ENCODE measurements at places on chromosomes 4 and X.

- no peak for DNase-seq
Observed at GRCh38 chr4:136183513-136183912, 1348.8 kb downstream of the PCDH18 start.

- peak; percentile 99 for DNase-seq
Observed at GRCh38 chr4:26015133-26015651, 101.2 kb downstream of the SMIM20 start.

DNA sequence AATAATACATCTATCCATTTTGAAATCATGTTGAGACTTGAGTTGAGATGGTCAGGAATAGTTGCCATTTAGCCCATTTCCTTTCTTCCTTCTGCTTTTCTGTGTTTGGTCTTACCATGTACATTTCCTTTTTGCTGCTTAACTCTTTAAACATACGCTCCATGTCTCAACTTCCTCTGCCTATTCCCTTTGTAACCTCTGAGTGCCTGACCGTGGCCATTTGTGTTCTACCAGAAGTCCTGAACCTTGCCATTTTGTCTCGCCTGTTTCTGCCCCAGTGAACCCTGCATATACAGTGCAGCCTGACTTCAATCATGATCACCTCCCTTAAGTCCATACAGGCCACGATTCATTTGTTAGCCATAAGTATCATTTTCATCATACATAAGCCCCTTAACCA is 169.0 kb downstream of the RAPGEF2 start:
- DNase-seq = no peak

DNA sequence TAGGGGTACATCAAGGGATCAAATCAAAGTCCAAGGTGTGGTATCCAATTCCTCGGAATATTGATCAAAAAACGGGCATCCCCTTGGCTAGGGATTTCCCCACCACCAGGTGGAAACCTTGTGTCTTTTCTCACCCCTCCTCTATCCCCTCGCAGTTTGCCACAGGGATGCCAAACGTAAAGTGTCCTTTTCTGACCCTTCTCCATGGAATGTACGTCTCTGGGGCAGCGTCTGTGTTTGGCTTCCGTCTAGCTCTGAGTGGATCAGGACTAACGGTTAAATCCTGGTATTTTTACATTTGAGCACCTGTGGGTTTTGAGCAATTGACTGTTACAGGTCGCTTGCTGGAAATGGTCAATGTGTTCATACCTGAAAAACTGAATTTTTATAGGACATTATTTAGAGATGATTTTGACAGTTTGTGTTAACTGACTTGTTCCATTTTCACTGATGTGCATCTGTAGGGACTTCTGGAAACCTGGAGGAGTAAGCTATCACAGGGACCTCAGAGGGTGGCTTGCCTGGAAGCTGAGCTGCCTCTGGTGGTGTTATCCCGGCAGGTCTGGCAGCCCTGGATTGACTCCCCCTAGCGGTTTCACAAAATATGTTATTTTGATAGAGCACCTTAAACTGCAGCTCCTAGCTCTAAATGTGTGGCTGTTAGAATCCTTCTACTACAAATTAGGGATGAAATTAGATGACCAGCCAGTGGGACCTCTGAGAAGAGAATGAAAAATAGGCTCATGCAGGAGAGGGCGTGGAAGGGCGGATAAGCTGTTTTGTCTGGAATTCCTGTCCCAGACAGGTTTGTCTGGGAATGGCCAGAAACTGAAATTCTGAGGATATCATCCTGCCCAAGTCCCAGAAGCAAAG is 8.8 kb upstream of the MGST2 start:
- DNase-seq = peak; percentile 38

- no peak for DNase-seq
Observed at GRCh38 chr4:88583631-88584470, 8.4 kb upstream of the HERC3 start.
